ENCODE measurements at places on chromosomes 1 and 21.

DNA sequence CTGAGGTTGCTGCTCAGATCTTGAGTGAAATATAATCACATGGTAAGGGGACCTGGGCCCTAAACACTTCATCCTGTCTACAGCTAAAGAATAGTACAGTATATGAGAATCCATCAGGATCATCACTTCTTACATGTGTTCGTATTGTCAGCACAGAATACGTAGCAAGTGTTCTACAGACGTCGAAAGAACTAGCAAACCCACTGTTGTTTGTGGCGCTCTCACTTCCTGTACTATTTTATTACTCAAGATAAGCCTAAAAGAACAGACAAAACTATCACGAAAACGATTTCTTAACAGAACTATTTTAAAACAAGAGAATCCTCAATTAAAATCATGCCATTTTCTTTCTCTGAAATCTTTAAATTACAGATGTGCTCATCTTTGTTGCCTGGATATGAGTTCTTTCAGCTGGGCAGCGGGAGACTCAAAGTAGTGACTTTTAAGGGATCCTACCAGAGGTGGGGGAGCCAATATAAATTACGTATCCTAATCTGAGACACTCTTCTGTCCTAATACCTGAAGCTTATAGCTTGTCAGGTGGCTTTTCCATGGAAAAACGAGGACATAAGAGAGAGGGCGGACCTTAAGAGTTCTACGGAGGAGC, 724 bp downstream of the ST7L start:
- no peak for DNase-seq

GRCh38 chr1:115134231-115134630, 44.9 kb upstream of the TSPAN2 start:
- no peak for DNase-seq

- DNase-seq: no peak
These were observed 2.6 kb upstream of the CCDC28B start for GRCh38 chr1:32197837-32198236.

DNA sequence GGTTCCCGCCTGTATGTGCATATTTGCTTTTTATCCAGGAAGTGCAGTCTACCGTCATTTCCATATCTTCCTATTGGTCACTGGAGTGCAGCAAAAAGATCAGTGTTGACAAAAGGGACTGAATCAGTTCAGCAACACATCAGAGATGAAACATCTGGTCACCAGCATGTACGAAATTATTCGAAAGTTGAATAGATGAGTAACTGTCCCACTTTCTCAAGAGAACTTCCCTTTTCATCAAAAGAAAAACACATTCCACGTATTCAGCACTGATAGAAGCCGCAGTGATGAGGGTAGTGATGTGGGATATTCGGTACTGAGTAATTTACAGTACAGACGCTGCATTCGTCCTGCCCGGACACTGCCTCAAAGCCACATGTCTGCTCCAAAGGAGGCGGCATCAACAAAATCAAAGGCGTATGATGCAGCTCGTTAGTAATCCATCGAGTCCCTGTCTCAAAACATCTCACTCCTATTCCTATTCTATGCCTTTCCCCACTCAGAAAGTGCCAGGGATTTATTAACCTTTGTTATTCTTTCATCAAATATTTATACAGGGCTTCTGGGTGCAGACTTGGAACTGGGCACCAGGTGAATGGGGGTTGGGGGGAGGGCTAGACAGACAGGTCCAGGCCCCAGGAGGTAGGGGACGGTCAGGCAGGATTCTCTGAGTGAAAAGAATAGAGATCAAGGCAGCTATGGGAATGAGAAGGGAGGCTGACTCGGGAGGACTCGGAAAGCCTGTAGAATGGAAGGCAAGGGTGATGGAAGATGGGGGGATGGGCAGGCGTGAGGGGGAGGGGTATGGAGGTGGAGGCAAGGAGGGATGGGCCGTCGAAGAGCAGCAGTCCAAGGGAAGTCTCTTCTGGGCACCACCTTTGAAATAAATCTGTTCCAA, 79.5 kb upstream of the SLC45A1 start:
- DNase-seq: no peak

DNA sequence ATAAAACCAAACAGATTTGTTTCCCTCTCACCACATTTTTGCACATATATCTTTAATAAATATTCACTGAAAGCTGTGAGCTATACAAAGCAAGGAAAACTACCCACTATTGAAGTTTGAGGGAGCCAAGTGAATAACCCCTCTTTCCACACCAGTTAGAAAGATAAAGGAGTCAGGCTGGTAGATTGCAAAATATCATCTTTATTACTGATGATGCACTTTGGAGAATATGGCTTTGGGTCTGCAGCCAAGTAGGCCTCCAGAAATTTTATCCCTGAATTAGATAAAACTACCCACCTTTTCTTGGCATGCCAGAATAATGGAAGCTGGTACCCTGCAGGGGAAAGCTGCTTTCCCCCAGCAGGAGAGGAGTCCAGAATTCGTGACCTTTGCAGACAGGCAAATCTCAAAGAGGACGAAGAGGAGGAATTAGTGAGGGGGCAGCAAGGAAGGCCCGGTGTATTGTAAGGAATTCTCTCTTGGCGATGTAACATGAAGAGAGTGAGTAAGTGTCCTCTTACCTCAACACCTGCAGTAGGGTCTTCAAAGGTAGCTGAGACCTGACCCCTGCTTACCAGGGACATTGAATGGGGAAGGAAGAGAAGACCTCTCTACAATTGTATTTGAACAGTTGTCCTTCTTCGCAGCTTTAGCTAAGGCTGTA, 84.7 kb downstream of the LRRC8D start:
- DNase-seq: no peak

- peak; percentile 46 for DNase-seq
These were observed 50.4 kb downstream of the TENT5C start for GRCh38 chr1:117656202-117656641.

GRCh38 chr1:109815809-109816174, 52.1 kb upstream of the EPS8L3 start:
- DNase-seq: no peak

GRCh38 chr1:19412654-19413053, 72.7 kb downstream of the CAPZB start:
- DNase-seq: no peak

DNA sequence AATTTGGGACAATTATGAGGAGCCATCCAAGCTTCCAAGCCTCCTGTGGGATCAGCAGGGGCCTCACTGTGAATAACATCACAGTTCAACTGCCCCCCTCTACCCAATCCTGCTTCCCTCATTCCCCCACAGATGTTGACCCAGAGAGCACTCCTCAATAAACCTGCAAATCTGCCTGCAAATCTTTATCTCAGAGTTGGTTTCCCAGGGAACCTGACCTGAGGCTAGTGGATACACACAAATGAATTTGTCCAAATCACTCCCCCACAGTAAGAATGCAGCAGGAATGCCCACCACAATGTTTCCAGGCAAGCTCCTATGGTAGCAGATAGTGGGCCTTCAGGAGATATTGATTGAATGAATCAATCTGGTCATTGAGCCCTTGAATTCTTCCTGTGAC, 56.4 kb upstream of the HIVEP3 start:
- DNase-seq: no peak

DNA sequence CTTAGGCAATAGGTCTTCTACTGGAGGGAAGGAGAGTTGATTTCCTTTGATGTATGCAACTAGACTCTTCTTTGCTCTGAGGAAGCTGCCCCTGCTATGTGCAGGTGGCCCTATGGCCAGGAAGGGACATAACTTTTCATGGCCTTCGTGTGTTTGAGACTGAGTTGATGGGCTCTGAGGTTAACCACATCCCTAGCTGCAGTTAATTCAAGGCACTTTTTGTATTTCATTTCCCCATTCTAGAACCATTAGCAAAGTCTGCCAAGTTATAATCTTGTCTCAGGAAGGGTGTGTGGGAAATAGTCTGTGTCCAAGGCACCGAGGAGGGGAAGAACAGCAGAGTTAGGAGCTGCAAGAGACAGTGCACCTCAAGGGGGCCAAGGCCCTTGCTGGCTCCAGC, 2.5 kb downstream of the FCRL4 start:
- no peak for DNase-seq

GRCh38 chr1:107365527-107366240, 224.8 kb downstream of the NTNG1 start:
- no peak for DNase-seq

DNA sequence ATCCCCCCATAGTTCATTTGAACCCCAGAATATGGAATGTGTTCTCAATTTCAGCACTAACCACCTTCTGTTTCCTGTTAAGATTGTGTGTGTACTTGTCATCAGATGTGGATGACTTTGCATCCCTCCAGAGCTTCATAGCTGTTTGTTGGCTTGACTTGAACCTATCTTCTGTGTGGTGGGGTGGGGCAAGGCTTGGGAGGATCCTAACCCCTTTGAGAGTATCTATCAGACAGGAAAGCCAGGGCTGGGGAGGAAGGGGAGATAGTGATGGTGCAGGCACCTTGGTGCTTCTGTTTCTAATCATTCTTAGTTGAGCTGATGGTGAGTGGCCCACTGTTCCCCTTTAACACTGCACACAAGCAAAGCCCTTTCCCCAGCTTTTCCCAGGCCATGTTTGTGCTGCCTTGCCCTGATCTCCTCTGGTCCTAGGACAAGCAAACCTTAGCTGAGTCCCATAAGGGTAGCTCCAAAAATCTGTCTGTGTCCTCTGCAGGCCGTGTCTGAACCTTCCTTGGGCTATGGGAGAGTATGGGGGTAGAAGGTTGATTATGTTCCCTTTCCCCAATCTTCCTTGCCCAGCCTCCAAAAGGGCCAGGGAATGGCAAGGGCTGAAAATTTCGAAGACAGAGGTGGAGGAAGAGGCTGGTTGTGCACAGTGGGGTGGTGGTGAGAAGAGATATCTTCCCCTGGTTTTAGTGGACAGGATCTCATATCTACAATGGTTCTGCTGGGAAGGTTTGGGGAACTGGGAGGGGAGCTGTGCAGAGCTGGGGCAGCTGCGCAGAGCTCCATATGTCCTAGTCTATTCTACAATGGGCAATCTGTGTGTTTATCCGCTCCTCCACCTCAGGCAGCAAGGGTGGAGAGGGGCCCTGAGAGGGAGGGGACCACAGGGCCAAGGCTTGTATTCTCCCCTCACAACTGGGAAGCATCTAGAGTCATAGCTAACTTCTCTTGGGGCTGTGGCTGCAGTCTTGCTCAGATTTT, 1.4 kb downstream of the NHLH1 start:
- DNase-seq: no peak

- DNase-seq: no peak
These were observed 436.8 kb downstream of the PTPRU start for GRCh38 chr1:29673228-29673500.

GRCh38 chr1:229843627-229844238, 217.7 kb downstream of the URB2 start:
- no peak for DNase-seq

DNA sequence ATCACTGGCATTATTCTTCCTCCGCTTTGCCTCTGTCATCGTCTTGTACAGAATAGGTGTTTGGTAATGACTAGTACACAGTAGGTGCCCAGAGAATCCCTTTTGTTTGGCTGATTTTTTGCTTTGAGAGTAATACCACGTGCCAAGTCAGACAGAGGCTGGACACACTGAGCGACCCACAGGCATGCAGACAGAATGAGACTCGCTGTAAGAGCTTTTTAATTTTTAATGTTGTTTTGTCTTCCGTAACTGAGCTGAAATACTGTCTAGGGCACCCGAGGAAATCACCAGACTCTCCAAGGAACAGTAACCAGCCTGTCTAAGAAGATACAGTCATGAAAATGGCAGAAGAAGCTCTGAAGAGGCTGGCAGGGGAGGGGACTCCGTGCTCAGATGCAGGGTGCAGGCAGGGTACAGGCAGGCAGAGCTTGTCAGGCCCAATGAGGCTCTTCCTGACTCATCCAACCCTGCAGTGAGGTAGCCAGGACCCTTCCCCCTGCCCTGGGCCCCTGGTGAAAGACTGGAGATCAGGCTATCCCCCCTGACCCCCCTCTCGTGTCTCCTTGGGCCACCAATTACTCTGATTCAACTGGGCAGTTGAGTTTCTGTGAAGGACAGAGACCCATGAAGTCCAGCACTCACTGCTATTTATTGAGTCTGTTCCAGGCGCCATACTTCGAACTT, 60.1 kb upstream of the ECE1 start:
- DNase-seq: no peak

GRCh38 chr1:24932284-24932683, 2.2 kb upstream of the RUNX3 start:
- DNase-seq: peak; percentile 44

- no peak for DNase-seq
These were observed 142.8 kb upstream of the DNAH14 start for GRCh38 chr1:224786533-224787250.

GRCh38 chr1:165762725-165763124, 5.9 kb downstream of the TMCO1 start:
- DNase-seq: no peak

DNA sequence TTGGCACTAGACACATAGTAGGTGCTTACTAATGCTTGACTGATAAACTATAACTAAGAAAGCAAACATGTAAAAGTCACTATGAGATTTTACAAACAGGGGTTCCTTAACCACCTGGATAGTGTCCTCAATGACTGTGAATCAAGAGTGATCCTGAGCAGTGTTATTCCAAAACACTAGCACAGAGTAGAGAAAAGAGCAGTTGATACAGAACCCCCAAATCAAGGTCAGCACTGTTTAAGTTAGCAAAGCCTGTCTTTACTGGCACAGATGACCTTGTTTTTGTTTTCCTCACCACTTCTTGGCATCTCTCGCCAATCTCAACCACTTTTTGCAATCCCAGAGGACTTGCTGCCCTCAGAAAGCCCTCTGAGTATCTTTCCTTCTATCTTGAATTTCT, 50.7 kb downstream of the BCL9 start:
- no peak for DNase-seq

- DNase-seq: no peak
These were observed 5.1 kb downstream of the CA14 start for GRCh38 chr1:150262388-150263320.

GRCh38 chr1:112554411-112554810, 45.6 kb downstream of the WNT2B start:
- no peak for DNase-seq

DNA sequence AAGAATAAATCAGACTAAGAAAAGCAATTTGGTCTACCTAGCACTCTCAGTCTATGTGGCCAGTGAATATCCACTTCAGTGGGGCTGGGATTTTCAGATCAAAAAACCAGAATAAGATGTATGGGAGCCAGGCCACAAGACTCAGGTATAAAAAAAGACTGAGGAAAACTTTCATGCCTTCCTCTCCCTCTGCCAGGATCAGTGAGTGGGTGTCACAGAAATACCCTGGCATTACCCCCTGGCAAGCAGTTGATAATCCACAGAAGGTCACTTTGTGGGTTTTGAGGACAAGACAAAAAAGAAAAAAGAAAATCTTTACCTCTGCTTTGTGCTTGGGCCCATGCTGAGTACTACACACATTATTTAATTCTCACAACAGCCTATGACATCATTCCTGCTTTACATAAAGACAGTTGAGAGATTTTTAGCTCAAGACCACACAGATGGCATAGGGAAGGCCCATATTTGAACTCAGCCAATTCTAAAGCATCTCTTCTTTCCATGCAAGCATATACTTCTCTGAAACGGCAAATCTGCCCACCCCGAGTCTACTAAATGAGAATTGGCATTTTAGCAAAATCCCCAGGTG, 57.6 kb downstream of the DESI2 start:
- no peak for DNase-seq

DNA sequence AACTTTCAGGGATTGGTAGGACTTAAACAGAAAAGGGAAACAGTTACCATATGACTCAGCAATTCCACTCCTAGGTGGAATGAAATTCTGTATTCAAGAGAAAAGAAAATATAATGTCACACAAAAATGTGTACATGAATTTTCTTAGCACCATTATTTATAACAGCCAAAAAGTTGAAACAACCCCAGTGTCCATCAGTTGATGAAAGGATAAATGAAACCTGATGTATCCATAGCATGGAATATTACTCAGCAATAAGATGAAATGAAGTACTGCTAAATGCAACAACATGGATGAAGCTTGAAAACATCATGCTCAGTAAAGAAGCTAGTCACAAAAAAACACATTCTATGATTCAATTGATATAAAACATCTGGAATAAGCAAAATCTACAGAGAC, 15.5 kb downstream of the EEIG2 start:
- no peak for DNase-seq

All from activated CD4-positive, alpha-beta T cell treated with anti-CD3 and anti-CD28 coated beads for 1 hour (primary cell).